Gastrocnemius medialis (tissue), 4 donors: ENCODE measurements at places on chromosomes 13 and 19. TPM values are rescaled to one million over a fixed set of nuclear protein-coding genes. Genes with fewer than 3 reads are reported as not detected.

Gene CEACAM18
- total RNA-seq: not detected

Gene FCER2
- total RNA-seq: not detected

- no peak for DNase-seq
Observed at GRCh38 chr13:60134376-60134775, 29.4 kb downstream of the DIAPH3 start.

DNA sequence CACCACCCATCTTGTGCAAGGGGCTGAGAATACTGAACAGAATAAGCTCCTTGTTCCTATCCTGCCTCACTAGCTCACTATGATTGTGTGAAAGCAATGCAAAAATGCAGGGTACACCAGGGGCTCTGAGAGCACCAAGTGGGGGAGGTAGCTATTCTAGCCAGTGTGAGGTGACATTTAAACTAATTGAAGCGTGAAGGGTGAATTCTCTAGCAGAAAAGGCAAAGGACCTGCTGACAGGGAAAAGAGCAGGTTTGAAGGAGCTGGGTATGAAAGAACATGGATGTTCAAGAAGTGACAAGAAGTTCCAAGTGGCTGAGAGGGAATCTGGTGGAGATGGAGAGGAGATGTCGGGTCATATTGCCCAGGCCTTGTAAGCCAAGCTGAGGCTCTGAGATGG lies 64.2 kb downstream of the SIAH3 start:
- no peak for DNase-seq

- DNase-seq: no peak
Observed at GRCh38 chr13:39306639-39307589, 268.7 kb downstream of the NHLRC3 start.

GRCh38 chr13:37716420-37717195 lies 118.0 kb upstream of the POSTN start:
- DNase-seq: no peak

GRCh38 chr19:43789029-43789428 lies 8.3 kb upstream of the KCNN4 start:
- no peak for DNase-seq
